Hematopoietic multipotent progenitor cell (in vitro differentiated cells): ENCODE measurements at places on chromosomes 3 and 15. TPM values are rescaled to one million over a fixed set of nuclear protein-coding genes. Genes with fewer than 3 reads are reported as not detected.

VIPR1 gene
- 1.1 TPM for total RNA-seq

ITPKA gene
- total RNA-seq, result 1.1 TPM

DNA sequence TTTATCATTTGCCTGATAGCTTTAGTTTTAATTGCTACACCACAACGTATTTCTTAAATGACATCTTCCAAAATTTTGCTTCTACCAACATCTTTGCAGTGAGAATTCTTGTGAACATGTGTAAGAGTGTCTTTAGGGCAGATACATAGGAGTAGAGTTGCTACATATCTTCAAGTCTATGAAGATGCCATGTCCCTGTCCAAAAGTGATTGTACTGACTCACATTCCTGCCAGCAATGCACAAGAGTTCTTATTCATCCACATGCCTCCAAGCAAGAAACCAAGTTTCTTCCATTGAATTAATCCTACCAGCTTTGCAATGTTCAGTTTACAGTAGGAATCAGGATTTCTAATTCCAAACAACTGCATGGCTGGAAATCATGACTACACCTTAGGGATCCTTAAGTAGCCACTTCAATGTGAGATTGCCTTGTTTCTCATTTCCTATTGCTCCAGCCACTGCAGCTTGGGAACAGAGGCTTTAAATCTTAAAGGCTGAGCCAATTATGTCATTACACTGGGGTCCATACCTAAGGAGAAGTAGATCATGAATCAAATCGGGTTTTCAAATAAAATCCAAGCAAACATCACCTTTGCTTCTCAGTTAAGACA, 44.5 kb downstream of the BCL2L10 start:
- no peak for DNase-seq

- DNase-seq, result no peak
Measured at GRCh38 chr3:149809699-149810098, 3.3 kb upstream of the RNF13 start.

- DNase-seq, result no peak
Measured at GRCh38 chr3:14512281-14512941, 27.7 kb downstream of the GRIP2 start.

DNA sequence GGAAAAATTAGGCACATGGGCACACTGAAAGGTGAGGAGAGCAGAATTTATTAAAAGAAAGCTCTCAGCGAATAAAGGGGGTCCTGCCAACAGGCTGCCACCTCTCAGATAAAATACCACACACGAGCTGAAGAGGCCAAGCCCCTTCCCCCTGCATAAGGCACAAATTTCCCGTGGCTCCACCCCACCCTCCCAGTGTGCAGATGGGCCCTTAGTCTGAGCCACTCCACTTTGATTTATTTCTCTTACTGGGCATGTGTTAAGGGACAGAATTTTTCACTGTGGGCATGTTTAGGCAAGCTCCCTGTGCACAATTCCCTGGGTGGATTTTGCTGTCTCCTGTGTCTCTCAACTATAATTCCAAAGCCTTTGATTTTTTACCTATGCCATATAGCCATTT, 409.8 kb downstream of the TBL1XR1 start:
- DNase-seq, result no peak
